ENCODE measurements at places on chromosomes 3 and 15. TPM values are rescaled to one million over a fixed set of nuclear protein-coding genes. Genes with fewer than 3 reads are reported as not detected.

TGM5 gene
- not detected for total RNA-seq

USP13 gene
- 10.7 TPM for total RNA-seq

MRPL46 gene
- total RNA-seq, result 24.9 TPM

FXR1 gene
- 216 TPM for total RNA-seq

ISL2 gene
- total RNA-seq, result 0.36 TPM

DNA sequence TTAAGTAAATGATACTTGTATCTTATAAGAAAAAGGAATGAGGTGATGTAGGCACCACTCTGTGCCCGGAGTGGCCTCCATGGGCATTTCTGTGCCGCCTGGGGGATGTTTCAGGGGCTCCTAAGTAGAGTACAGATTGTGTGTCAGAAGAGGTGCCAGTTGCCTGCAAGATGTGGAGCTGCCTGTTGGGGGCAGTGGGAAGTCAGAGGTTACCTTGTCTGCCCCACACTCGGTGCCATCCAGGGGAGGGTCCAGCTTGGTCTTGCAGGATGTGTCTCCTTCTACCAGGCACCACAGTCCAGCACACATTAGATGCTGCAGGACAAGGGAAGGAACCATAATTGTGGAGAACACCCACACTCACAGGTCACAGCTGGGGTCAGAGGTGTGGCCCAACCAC, 208.8 kb downstream of the ADAMTS17 start:
- DNase-seq, result no peak

DNA sequence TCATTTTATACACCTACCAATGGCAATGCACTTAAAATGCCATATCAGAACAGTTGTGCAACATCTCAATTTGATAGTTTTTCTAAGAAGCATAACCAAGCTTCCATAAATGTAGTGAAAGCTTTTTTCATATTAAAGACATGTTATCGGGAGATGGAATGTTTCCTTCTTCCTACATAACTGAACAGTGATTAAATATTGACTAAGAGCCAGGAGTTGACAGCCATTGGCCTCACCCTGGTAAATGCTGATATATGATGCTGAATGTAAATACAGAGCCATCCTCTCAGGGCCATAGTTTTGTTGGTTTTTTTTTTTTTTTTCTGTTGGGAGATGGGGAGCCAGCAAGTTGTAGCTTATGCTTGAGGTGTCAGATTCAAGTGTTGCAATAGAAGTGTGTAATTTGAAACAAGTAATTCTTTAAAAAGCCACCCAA, 203.3 kb upstream of the IL12A start:
- no peak for DNase-seq

DNA sequence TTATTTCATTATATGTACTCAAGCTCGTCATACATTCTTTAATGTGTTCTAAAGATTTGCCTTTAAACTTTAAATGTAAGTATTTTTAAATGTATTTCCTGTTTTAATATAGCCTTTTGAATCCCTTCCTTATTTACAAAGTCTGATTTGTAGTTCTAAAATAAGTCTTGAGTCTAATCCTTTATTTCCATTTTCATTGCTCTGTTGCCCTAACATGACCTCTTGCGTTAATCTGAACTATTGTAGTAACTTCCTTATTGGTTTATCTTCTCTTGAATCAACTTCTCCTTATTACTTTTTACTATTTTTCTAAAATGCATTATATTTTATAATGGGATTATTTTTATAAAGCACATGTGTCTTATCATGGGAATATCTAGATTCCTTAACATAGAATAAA, 24.0 kb downstream of the KNL1 start:
- DNase-seq, result no peak

Data from progenitor cell of endocrine pancreas (in vitro differentiated cells).